NCI-H460 (cell line): ENCODE measurements at places on chromosomes 3 and 15. TPM values are rescaled to one million over a fixed set of nuclear protein-coding genes. Genes with fewer than 3 reads are reported as not detected.

Gene ACAN
- total RNA-seq, result not detected in 2 replicates

Gene FHIT
- total RNA-seq, result 1.6 and 2.1 TPM in 2 replicates

Gene ROBO1
- 2.2 and 3.2 TPM in 2 replicates for total RNA-seq

Gene TMEM40
- total RNA-seq, result 0.25 and 0.72 TPM in 2 replicates

Gene CIAO2A
- 126 and 150 TPM in 2 replicates for total RNA-seq

Gene ZMYND10
- total RNA-seq, result 0.30 and 1.1 TPM in 2 replicates

Gene HPS3
- total RNA-seq, result 17.5 and 17.6 TPM in 2 replicates

Gene A4GNT
- not detected in 2 replicates for total RNA-seq

Gene HRG
- total RNA-seq, result 0.10 TPM in 1 of 2 replicates, not detected in the other

Gene ITIH4
- 0.66 and 1.7 TPM in 2 replicates for total RNA-seq

Gene PCCB
- total RNA-seq, result 91.1 and 106 TPM in 2 replicates

Gene DPPA2
- not detected in 2 replicates for total RNA-seq

Gene PRR20G
- total RNA-seq, result not detected in 2 replicates

Gene CCDC32
- 17.0 and 17.8 TPM in 2 replicates for total RNA-seq

Gene IQCF5
- not detected in 2 replicates for total RNA-seq

Gene CLRN1
- not detected in 2 replicates for total RNA-seq

Gene FAM3D
- not detected in 2 replicates for total RNA-seq

Gene MRAS
- total RNA-seq, result 1.1 and 1.7 TPM in 2 replicates

Gene CCDC191
- total RNA-seq, result 1.7 and 2.2 TPM in 2 replicates

Gene KLHL6
- total RNA-seq, result not detected in 2 replicates

Gene THSD4
- total RNA-seq, result 20.0 and 21.7 TPM in 2 replicates

Gene CPB1
- total RNA-seq, result not detected in 2 replicates

Gene ALG1L2
- not detected in 2 replicates for total RNA-seq

Gene CD80
- not detected in 2 replicates for total RNA-seq

Gene SLC9C1
- total RNA-seq, result not detected in 2 replicates

Gene CLDN16
- 0.78 and 0.87 TPM in 2 replicates for total RNA-seq

Gene GCHFR
- total RNA-seq, result 7.1 and 8.7 TPM in 2 replicates

Gene EBLN2
- total RNA-seq, result 2.7 and 3.4 TPM in 2 replicates

Gene PTH1R
- total RNA-seq, result 0.20 and 0.30 TPM in 2 replicates

Gene ATP13A5
- not detected in 2 replicates for total RNA-seq

Gene NCKIPSD
- 15.9 and 17.2 TPM in 2 replicates for total RNA-seq

Gene GXYLT2
- total RNA-seq, result 4.3 and 6.5 TPM in 2 replicates

Gene PLD1
- total RNA-seq, result 27.9 and 33.5 TPM in 2 replicates

Gene MUC20
- total RNA-seq, result 0.15 and 0.23 TPM in 2 replicates

Gene PARL
- total RNA-seq, result 46.9 and 48.1 TPM in 2 replicates

Gene TMEM44
- 4.9 and 5.2 TPM in 2 replicates for total RNA-seq

Gene TRIM42
- total RNA-seq, result not detected in 2 replicates

Gene SACM1L
- 17.8 and 24.3 TPM in 2 replicates for total RNA-seq

Gene PDZRN3
- 0.05 TPM in 1 of 2 replicates, not detected in the other for total RNA-seq

Gene RFTN1
- 0.15 and 0.89 TPM in 2 replicates for total RNA-seq

Gene ANXA2
- 1,261 and 1,356 TPM in 2 replicates for total RNA-seq

Gene KIF15
- 14.3 and 17.4 TPM in 2 replicates for total RNA-seq

Gene GRIP2
- total RNA-seq, result 0.03 and 0.27 TPM in 2 replicates

Gene CAPN3
- total RNA-seq, result 0.43 and 1.6 TPM in 2 replicates
